ENCODE measurements at places on chromosomes 13 and 19. TPM values are rescaled to one million over a fixed set of nuclear protein-coding genes. Genes with fewer than 3 reads are reported as not detected.

The A1BG gene
- 35.3 TPM for polyA plus RNA-seq

- DNase-seq: no peak
- H3K4me3 ChIP-seq: no peak overlapping the region
- peaks cover 43% of the 10 kb centered on the region for H3K27me3 ChIP-seq
- H3K36me3 ChIP-seq: no peaks in the 10 kb centered on the region
Measured at GRCh38 chr13:30907121-30907861, 1.2 kb downstream of the MEDAG start.

DNA sequence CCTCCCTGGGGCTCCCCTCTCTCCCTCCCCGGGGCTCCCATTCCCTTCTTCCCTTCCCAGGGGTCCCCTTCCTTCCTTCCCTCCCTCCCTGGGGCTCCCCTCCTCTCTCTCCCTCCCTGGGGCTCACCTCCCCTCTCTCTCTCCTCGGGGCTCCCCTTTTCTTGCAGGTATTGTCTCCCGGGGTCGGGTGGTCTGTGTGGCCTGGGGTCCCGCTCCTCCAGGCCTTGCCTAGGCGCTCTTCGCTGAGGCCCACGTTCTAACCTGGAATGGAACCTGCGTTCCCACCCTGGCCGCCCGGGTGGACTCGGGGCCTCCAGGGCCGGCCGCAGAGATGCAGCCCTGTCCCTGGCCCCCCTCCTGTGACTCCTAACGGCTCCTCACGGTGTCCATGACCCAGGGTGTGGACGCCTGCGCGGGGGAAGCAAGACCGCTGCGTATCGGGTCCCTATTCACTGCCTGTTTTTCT is 940 bp upstream of the DCUN1D2 start:
- H3K4me3 ChIP-seq: peak overlapping the region; percentile 91
- DNase-seq: peak; percentile 14
- H3K27me3 ChIP-seq: no peaks in the 10 kb centered on the region
- H3K4me1 ChIP-seq: peaks cover 51% of the 10 kb centered on the region
- H3K27ac ChIP-seq: peak overlapping the region; percentile 94
- peaks cover 18% of the 10 kb centered on the region for H3K36me3 ChIP-seq

The SIGLEC12 gene
- polyA plus RNA-seq: 1.3 TPM

GRCh38 chr13:106846571-106847448 is 278.9 kb upstream of the ARGLU1 start:
- no peaks in the 10 kb centered on the region for H3K36me3 ChIP-seq
- DNase-seq: no peak
- no peak overlapping the region for H3K4me3 ChIP-seq
- no peak overlapping the region for H3K27ac ChIP-seq

The CD209 gene
- 2.1 TPM for polyA plus RNA-seq

DNA sequence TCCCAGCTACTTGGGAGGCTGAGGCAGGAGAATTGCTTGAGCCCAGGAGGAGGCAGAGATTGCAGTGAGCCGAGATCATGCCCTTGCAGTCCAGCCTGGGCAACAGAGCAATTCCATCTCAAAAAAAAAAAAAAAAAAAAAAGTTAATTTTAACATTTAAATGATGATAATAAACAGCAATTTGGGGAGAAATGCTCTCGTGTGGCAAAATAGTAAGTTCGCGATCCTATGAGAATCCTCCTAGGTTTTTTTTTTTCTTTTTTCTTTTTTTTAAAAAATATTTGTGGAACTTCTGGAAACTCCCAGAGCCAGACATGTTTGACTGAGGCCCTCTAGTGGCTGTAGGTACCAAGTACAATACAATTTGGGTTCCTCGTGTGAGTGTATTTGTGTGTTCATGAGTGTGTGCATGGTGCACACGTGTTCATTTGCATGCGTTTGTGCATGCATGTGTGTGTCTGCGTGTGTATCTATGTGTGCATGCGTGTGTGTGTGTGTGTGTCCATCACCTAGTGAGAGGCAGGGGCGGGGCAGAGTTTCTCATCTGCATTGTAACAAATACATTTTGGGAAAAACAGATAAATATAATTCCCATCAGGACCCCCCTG is 31.2 kb downstream of the TMPRSS9 start:
- peak; percentile 71 for DNase-seq
- no peak overlapping the region for H3K4me3 ChIP-seq
- H3K36me3 ChIP-seq: no peaks in the 10 kb centered on the region
- no peak overlapping the region for H3K27ac ChIP-seq
- H3K27me3 ChIP-seq: no peaks in the 10 kb centered on the region

The PLIN5 gene
- polyA plus RNA-seq: 3.0 TPM

GRCh38 chr13:48564056-48564455 is 31.2 kb upstream of the RCBTB2 start:
- no peaks in the 10 kb centered on the region for H3K27me3 ChIP-seq
- no peak overlapping the region for H3K4me3 ChIP-seq
- peak; percentile 30 for DNase-seq
- peak overlapping the region; percentile 96 for H3K27ac ChIP-seq
- no peaks in the 10 kb centered on the region for H3K36me3 ChIP-seq

DNA sequence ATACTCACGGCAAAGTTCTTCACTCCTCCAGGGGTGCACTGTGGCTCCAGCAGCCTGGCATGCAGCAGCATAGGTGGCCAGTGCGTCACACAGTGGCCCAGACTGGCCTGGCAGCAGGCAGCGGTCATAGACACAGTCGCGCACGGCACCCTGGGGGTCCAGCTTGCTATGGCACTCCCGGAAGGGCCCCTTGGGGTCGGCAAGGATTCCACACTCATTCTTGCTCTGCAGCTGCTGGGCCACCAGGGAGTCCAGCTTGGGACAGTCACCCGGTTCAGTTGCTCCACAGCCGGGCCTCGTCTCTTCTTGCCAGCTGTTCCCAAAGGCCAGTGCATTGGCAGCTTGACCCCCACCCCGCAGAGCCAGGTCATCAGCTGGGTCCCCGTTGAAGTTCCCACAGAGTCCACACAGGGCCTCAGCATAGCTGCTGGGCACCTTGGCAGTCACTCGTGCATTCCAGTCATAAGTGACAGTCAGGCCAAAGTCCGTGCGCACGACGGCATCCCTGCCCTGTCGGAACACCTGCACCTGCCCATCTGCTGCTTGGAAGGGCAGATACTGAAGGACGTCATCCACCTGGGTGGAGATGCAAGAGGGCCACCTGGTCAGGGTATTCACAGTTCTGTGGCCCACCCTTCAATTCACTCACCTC is 20.6 kb downstream of the FCGBP start:
- H3K36me3 ChIP-seq: no peaks in the 10 kb centered on the region
- no peak overlapping the region for H3K4me3 ChIP-seq
- DNase-seq: no peak
- H3K4me1 ChIP-seq: peaks cover 9% of the 10 kb centered on the region
- no peak overlapping the region for H3K27ac ChIP-seq
- H3K27me3 ChIP-seq: peaks cover 2% of the 10 kb centered on the region

DNA sequence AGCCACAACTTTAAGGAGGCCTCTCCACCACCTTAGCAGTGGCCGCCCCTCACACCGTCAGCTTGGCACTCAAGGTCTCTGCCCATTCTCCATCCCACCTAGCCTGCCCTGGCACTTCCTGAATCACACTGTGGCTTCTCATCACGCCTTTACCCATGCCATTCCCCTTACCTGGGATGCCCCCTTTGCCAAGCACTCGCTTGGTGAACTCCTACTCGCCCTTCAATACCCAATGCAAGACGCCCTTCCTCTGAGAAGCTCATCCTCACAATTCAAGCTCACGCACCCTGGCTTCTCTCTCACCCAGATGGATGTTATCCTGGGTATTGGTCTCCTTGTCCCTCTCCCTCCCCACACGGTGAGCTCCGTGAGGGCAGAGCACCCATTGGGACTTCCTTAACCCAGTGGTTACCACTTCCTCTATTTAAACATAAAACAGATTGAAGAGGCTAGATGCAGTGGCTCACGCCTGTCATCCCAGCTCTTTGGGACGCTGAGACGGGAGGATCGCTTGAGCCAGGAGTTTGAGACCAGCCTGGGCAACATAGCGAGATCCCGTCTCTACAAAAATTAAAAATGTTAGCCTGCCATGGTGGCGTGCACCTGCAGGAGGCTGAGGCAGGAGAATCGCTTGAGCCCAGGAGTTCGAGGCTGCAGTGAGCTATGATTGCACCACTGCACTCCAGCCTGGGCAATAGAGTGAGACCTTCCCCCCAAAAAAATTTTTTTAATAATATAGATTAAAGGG is 12.6 kb upstream of the SHD start:
- H3K27me3 ChIP-seq: no peaks in the 10 kb centered on the region
- H3K36me3 ChIP-seq: peaks cover 43% of the 10 kb centered on the region
- H3K4me3 ChIP-seq: no peak overlapping the region
- H3K4me1 ChIP-seq: peaks cover 9% of the 10 kb centered on the region

The GRIK5 gene
- polyA plus RNA-seq: 0.28 TPM

DNA sequence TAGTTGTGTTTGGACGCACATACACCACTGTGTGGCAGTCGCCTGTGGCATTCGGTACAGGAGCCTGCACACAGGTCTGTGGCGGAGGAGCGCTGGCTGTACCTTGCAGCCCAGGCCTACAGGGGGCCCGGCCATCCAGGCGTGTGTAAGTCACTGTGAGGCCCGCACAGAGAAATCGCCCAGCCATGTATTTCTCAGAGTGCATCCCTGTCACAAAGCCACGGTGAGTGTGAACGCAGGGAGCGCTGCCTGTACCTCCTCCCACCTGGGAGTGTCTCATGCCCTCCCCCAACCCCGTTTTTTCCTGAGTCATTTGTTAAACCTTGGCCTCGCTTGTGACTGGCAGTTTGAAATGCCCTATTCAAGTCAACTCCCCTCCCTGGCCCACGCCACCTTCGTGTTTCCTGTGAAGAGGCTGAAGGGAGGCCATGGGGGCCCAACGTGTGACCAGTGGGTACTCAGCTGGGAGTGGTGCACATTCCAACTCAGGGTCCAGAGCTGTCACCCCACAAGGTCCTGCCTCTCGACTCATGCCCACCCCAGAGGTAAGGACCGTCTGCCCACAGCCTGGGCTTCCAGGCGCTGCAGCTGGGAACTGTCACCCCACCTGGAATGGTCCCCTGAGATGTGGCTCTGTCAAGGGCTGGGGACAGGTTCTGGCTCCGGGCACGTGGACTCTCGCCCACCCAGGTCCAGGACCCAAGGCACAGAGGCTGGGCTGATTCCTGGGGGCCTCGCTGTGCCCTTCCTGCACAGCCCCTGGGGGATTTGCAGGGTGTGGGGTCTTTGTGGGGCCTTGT is 11.6 kb upstream of the RASA3 start:
- H3K4me1 ChIP-seq: peaks cover 49% of the 10 kb centered on the region
- no peak for DNase-seq
- peaks cover 16% of the 10 kb centered on the region for H3K27me3 ChIP-seq

The SH2D3A gene
- polyA plus RNA-seq: not detected

The GPR12 gene
- polyA plus RNA-seq: not detected

DNA sequence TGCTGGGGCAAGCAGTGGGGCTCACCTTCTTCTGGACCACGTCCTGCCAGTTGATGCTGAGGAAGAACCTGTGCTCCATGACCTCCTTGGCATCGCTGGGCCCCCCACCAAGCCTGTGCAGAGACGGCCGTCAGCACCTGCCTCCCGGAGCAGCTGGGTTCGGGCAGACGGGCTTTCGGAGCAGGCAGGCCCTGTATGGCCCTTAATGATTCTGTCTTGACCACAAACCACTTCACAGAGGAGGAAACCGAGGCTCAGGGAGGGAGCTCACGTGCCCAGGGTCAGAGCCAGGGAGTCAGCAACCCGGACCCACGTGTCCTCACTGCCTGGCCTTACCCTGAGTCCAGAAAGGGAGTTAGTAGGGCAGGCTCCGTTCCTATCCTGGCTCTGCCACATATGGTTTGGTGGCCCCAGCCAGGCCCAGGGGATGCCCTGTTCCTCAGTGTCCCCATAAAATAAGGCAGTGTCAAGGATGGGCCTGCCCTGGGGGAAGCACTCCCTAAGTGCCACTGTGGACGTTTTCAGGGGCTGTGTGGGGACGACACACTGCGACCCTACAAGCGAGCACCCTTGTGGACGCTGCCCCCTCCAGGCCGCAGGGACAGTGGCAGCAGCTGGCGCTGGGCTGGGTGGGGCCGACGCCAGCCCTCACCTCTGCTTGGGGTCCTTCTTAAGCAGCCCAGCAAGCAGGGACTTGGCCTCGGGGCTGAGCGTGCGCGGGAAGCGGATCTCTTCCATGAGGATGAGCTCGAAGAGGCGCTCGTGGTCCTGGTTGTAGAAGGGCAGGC is 8.9 kb upstream of the CCNP start:
- H3K36me3 ChIP-seq: peaks cover 70% of the 10 kb centered on the region
- no peak overlapping the region for H3K4me3 ChIP-seq
- H3K27ac ChIP-seq: no peak overlapping the region

- H3K36me3 ChIP-seq: no peaks in the 10 kb centered on the region
- peak; percentile 91 for DNase-seq
- no peak overlapping the region for H3K4me3 ChIP-seq
Measured at GRCh38 chr19:17680230-17680722, 7.9 kb downstream of the UNC13A start.

GRCh38 chr19:35903550-35904179 is 1.3 kb downstream of the HCST start:
- H3K4me3 ChIP-seq: peak overlapping the region; percentile 97
- peaks cover 21% of the 10 kb centered on the region for H3K36me3 ChIP-seq
- H3K27me3 ChIP-seq: no peaks in the 10 kb centered on the region
- peak overlapping the region; percentile 95 for H3K27ac ChIP-seq

DNA sequence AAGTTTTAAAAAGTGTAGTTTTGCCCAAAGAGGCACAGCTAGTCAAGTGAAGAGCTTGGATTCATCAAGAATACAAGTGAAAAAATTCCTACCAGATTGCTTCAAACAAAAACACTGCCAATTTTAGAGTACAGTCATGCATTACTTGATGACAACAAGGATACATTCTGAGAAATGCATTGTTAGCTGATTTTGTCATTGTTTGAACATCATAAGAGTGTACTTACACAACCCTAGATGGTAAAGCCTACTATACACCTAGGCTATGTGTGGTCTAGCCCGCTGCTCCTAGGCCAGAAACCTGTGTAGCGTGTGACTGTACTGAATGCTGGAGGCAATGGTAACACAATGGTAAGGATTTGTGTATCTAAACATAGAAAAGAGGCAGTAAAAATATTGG is 41.1 kb downstream of the TMTC4 start:
- no peaks in the 10 kb centered on the region for H3K4me1 ChIP-seq
- no peak for DNase-seq
- H3K27me3 ChIP-seq: no peaks in the 10 kb centered on the region
- H3K4me3 ChIP-seq: no peak overlapping the region
- peaks cover 90% of the 10 kb centered on the region for H3K36me3 ChIP-seq

- H3K27ac ChIP-seq: no peak overlapping the region
- no peak overlapping the region for H3K4me3 ChIP-seq
- no peaks in the 10 kb centered on the region for H3K27me3 ChIP-seq
- DNase-seq: no peak
Measured at GRCh38 chr19:2337329-2337707, 8.8 kb downstream of the SPPL2B start.

DNA sequence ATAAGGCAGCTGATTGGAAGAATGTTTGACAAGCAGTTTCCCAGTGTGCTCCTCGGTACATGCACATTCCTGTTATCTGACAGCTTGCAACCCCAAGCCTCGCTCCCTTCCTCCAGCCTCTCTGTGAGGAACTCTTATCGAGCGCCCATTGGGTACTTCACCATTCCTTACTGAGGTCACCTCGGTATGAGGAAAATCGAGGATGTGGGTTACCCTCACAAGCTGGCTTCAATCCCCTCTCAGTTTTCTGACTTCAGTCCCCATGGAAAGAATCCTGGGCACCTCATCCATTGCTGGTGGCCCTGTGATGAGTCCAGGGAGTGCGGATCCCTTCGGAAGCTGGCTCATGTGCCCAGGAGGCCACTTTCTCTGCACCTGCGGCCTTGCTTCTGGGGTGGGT is 17.3 kb downstream of the TEX29 start:
- no peak overlapping the region for H3K4me3 ChIP-seq
- no peaks in the 10 kb centered on the region for H3K27me3 ChIP-seq
- no peak overlapping the region for H3K27ac ChIP-seq
- H3K36me3 ChIP-seq: no peaks in the 10 kb centered on the region

- no peaks in the 10 kb centered on the region for H3K36me3 ChIP-seq
- H3K4me1 ChIP-seq: peaks cover 34% of the 10 kb centered on the region
- DNase-seq: peak; percentile 13
- peaks cover 20% of the 10 kb centered on the region for H3K27me3 ChIP-seq
Measured at GRCh38 chr13:75480671-75481175, 1.2 kb downstream of the TBC1D4 start.
